Naive thymus-derived CD8-positive, alpha-beta T cell (primary cell): ENCODE measurements at places on chromosomes 7 and 10. TPM values are rescaled to one million over a fixed set of nuclear protein-coding genes. Genes with fewer than 3 reads are reported as not detected.

- H3K27ac ChIP-seq = no peak overlapping the region
- no peak overlapping the region for H3K4me3 ChIP-seq
- DNase-seq = no peak
- H3K4me1 ChIP-seq = no peaks in the 10 kb centered on the region
- H3K27me3 ChIP-seq = no peaks in the 10 kb centered on the region
Measured at GRCh38 chr7:31521336-31522010, 7.6 kb downstream of the ITPRID1 start.

- no peak for DNase-seq
- H3K36me3 ChIP-seq = peaks cover 67% of the 10 kb centered on the region
- no peaks in the 10 kb centered on the region for H3K4me1 ChIP-seq
- H3K27ac ChIP-seq = no peak overlapping the region
- H3K27me3 ChIP-seq = no peaks in the 10 kb centered on the region
Measured at GRCh38 chr10:129552119-129552518, 85.1 kb downstream of the MGMT start.

- no peaks in the 10 kb centered on the region for H3K4me1 ChIP-seq
- peaks cover 7% of the 10 kb centered on the region for H3K36me3 ChIP-seq
- H3K27me3 ChIP-seq = peaks cover 3% of the 10 kb centered on the region
- H3K4me3 ChIP-seq = no peak overlapping the region
- no peak for DNase-seq
- no peak overlapping the region for H3K27ac ChIP-seq
Measured at GRCh38 chr7:3201306-3201705, 99.7 kb upstream of the SDK1 start.

GRCh38 chr7:134189559-134189958, 62.4 kb downstream of the LRGUK start:
- no peak for DNase-seq
- H3K27me3 ChIP-seq = peaks cover 12% of the 10 kb centered on the region
- no peak overlapping the region for H3K4me3 ChIP-seq
- no peaks in the 10 kb centered on the region for H3K36me3 ChIP-seq
- no peaks in the 10 kb centered on the region for H3K4me1 ChIP-seq
- no peak overlapping the region for H3K27ac ChIP-seq

DNA sequence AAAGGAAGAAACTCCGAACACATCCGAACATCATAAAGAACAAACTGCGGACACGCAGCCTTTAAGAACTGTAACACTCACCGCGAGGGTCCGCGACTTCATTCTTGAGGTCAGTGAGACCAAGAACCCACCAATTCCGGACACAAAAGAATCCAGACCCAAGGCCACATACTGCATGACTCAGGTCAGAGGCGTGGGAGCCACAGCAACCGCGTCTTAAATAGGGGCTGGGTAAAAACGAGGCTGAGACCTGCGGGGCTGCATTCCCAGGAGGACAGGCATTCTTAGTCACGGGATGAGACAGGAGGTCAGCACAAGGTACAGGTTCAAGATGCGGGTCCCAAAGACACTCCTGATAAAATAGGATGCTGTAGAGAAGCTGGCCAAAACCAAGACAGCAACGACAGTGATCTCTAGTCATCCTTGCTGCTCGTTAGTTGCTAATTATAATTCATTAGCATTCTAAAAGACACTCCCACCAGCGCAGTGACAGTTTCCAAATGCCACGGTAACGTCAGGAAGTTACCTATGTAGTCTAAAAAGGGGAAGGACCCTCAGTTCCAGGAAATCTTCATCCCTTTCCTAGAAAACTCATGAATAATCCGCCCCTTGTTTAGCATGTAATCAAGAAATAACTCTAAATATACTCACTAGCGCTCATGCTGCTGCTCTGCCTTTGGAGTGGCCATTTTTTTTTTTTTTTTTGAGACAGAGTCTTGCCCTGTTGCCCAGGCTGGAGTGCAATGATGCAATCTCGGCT, 19.3 kb downstream of the AP5Z1 start:
- H3K4me3 ChIP-seq = peak overlapping the region; percentile 51
- H3K36me3 ChIP-seq = no peaks in the 10 kb centered on the region
- no peaks in the 10 kb centered on the region for H3K27me3 ChIP-seq
- peaks cover 7% of the 10 kb centered on the region for H3K4me1 ChIP-seq
- no peak for DNase-seq

DNA sequence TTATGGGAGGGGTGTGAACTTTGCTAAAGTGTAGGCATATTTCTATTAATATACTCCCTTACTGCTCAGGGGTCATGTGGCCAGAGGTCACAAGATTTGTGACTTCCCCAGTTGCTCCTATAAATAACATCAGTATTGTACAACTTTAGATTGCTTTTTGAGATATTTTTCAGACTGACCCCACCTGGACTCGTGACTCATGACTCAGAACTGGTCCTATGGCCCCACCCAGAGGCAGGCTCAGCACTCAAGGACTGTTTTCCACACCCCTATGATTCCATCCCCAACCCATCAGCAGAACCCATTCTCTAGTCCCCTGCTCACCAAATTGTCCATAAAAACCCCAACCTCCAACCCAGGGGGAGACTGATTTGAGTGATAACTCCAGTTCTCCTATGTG, 2.7 kb upstream of the CUL2 start:
- H3K4me3 ChIP-seq = no peak overlapping the region
- H3K27ac ChIP-seq = no peak overlapping the region
- DNase-seq = no peak
- H3K27me3 ChIP-seq = peaks cover 4% of the 10 kb centered on the region
- peaks cover 10% of the 10 kb centered on the region for H3K4me1 ChIP-seq

GRCh38 chr7:13077466-13077865, 390.0 kb downstream of the ARL4A start:
- no peak overlapping the region for H3K27ac ChIP-seq
- DNase-seq = no peak
- no peak overlapping the region for H3K4me3 ChIP-seq
- H3K27me3 ChIP-seq = peaks cover 3% of the 10 kb centered on the region

- peaks cover 4% of the 10 kb centered on the region for H3K4me1 ChIP-seq
- peaks cover 52% of the 10 kb centered on the region for H3K27me3 ChIP-seq
- DNase-seq = no peak
Measured at GRCh38 chr10:44385026-44385695, at the start of gene CXCL12. TSS of gene CXCL12 (minus strand) at chr10:44385097. CDS start at chr10:44385005, 92 bp downstream.

GRCh38 chr10:131997366-131998049, 15.8 kb upstream of the BNIP3 start:
- H3K4me3 ChIP-seq = no peak overlapping the region
- H3K27me3 ChIP-seq = peaks cover 10% of the 10 kb centered on the region

- H3K4me3 ChIP-seq = no peak overlapping the region
- H3K27me3 ChIP-seq = no peaks in the 10 kb centered on the region
- H3K27ac ChIP-seq = no peak overlapping the region
- no peak for DNase-seq
- peaks cover 91% of the 10 kb centered on the region for H3K36me3 ChIP-seq
- peaks cover 8% of the 10 kb centered on the region for H3K4me1 ChIP-seq
Measured at GRCh38 chr10:59801171-59801570, 47.9 kb upstream of the MRLN start.

GRCh38 chr10:67841737-67842136, 3.7 kb upstream of the DNAJC12 start:
- H3K36me3 ChIP-seq = no peaks in the 10 kb centered on the region
- no peak for DNase-seq
- no peak overlapping the region for H3K27ac ChIP-seq
- peaks cover 3% of the 10 kb centered on the region for H3K27me3 ChIP-seq
- no peak overlapping the region for H3K4me3 ChIP-seq

GRCh38 chr7:135620980-135621850, 41.1 kb upstream of the STMP1 start:
- no peak overlapping the region for H3K4me3 ChIP-seq
- H3K27me3 ChIP-seq = no peaks in the 10 kb centered on the region
- DNase-seq = no peak
- H3K36me3 ChIP-seq = peaks cover 79% of the 10 kb centered on the region

DNA sequence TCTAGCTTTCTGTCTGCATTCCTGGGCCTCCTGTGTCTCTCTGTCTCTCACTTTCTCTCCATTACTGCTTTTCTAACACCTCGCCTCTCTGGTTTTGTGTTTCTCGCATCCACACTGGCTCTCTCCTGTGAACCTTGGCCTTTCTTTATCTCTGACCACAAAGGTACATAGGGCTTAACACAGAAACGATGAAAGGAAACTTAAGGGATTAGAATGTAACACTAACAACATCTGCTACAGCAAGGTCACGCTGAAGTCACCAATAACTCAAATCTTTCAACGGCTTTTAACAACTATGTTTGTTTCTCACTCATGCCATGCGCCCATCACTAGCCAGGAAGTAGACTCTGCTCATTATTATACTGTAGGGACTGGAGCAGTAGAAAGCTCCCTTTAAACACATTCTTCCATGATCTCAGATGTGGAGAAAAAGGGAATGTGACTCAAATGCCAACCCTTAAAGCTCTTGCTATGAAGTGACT, 9.3 kb upstream of the OR6V1 start:
- DNase-seq = no peak
- no peak overlapping the region for H3K27ac ChIP-seq
- no peak overlapping the region for H3K4me3 ChIP-seq
- H3K36me3 ChIP-seq = no peaks in the 10 kb centered on the region

GRCh38 chr7:98133181-98133580, 26.5 kb downstream of the LMTK2 start:
- peak; percentile 14 for DNase-seq
- H3K4me3 ChIP-seq = peak overlapping the region; percentile 64
- H3K27ac ChIP-seq = no peak overlapping the region
- H3K4me1 ChIP-seq = peaks cover 57% of the 10 kb centered on the region

PPP1R9A gene
- total RNA-seq = 0.14 TPM

TRPV6 gene
- not detected for total RNA-seq

MINPP1 gene
- total RNA-seq = 8.4 TPM
